Lower lobe of right lung (tissue), 2 donors: ENCODE measurements at places on chromosomes 7 and 10. TPM values are rescaled to one million over a fixed set of nuclear protein-coding genes. Genes with fewer than 3 reads are reported as not detected.

DNA sequence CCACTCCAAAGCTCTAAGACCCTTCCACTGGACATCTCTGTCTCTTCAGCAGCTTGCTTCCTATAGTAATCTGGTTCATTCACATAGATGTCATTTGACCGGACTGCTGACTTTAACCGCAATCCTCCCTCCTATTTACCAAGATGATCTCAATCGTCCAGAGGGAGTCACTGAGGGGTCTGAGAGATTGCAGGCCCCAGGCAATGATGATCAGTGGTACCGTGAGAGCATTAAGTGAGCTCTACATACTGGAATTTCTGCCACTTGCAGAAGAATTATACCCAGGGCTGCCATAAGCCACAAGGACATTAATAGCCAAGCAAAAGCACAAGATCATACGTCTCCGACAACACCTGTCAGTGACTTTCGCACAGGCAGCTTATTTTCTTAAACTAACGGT lies 245.9 kb downstream of the SFMBT2 start:
- H3K4me3 ChIP-seq, result no peak overlapping the region
- no peaks in the 10 kb centered on the region for H3K27me3 ChIP-seq
- no peaks in the 10 kb centered on the region for H3K4me1 ChIP-seq
- DNase-seq, result no peak
- H3K27ac ChIP-seq, result no peak overlapping the region

Gene HELLS
- total RNA-seq, result 2.7 TPM

GRCh38 chr7:25308906-25309705 lies 80.8 kb upstream of the NPVF start:
- H3K27ac ChIP-seq, result no peak overlapping the region
- H3K4me1 ChIP-seq, result no peaks in the 10 kb centered on the region
- no peaks in the 10 kb centered on the region for H3K27me3 ChIP-seq
- no peaks in the 10 kb centered on the region for H3K36me3 ChIP-seq
- no peak overlapping the region for H3K4me3 ChIP-seq

- no peak for DNase-seq
- H3K27ac ChIP-seq, result no peak overlapping the region
- H3K4me3 ChIP-seq, result no peak overlapping the region
- peaks cover 51% of the 10 kb centered on the region for H3K36me3 ChIP-seq
- H3K4me1 ChIP-seq, result peaks cover 2% of the 10 kb centered on the region
Observed at GRCh38 chr7:77382532-77382931, 33.6 kb downstream of the GSAP start.

Gene ANKRD22
- total RNA-seq, result 0.71 TPM

DNA sequence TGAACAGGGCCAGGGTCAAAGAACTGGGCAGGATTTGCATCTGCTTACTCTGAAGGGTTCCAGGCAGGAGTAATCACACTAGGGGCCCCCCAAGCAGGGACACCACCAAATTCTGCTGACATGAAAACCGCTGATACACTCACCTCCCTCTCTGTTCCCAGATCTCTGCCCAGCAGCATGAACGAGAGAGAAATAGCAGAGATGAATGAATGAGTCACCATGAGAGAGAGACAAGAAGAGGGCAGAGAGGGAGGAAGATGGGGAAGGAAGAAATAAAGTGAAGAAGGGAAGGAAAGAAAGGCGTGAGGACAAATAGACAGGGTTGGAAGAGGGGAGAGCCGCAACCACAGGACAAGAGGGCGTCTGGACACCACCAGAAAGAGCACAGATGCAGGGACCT lies 285.9 kb upstream of the NEBL start:
- H3K4me3 ChIP-seq, result no peak overlapping the region
- H3K27me3 ChIP-seq, result no peaks in the 10 kb centered on the region
- no peaks in the 10 kb centered on the region for H3K36me3 ChIP-seq
- no peaks in the 10 kb centered on the region for H3K4me1 ChIP-seq

- H3K36me3 ChIP-seq, result no peaks in the 10 kb centered on the region
- no peaks in the 10 kb centered on the region for H3K4me1 ChIP-seq
- no peak overlapping the region for H3K4me3 ChIP-seq
- no peak for DNase-seq
Observed at GRCh38 chr10:84895541-84895940, 567.2 kb downstream of the CCSER2 start.

DNA sequence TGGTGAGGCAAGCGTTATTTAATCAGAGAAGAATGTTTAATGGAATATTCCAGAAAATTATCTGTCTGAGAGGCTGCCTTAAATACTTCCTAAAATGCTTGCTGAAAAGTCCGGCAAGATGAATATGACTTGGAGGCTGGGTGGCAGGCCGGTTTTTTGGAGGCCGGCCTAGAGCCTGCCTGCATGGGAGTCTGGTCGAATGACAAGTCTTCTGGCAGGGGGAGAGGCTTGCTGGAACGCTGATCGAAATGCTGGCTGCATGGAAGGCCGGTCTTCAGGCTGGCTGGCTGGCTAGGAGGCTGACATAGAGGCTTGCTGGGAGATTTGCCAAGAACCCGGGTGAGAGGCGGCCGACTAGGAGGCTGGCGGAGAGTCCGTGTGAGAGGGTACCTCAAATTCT lies 135.7 kb downstream of the OR13A1 start:
- no peaks in the 10 kb centered on the region for H3K36me3 ChIP-seq
- no peaks in the 10 kb centered on the region for H3K27me3 ChIP-seq
- H3K4me1 ChIP-seq, result no peaks in the 10 kb centered on the region
- no peak overlapping the region for H3K4me3 ChIP-seq
- no peak overlapping the region for H3K27ac ChIP-seq

GRCh38 chr7:55230014-55230413 lies 135.1 kb upstream of the LANCL2 start:
- no peaks in the 10 kb centered on the region for H3K4me1 ChIP-seq
- DNase-seq, result no peak
- no peaks in the 10 kb centered on the region for H3K36me3 ChIP-seq
- H3K27ac ChIP-seq, result no peak overlapping the region
- H3K4me3 ChIP-seq, result no peak overlapping the region

Gene ATG9B
- total RNA-seq, result 0.38 TPM

Gene CHRM2
- total RNA-seq, result 2.8 TPM

DNA sequence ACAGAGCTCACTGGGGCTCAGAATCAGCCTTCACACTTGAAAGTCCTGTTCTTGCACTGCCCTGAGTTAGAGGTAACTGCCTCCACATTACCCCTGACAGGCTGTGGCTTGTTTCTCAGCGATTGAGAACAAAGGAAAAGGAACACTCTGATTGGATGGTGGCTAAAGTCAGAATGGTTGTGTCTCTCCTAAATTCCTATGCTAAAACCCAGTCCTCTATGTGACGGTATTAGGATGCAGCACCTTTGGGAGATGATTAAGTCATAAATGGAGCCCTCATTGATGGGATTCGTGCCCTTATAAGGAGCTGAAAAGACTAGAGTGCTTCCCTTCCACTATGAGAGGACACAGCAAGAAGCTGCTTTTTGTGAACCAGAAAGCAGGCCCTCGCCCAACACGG lies 38.9 kb upstream of the DGKI start:
- H3K36me3 ChIP-seq, result peaks cover 88% of the 10 kb centered on the region
- H3K4me1 ChIP-seq, result no peaks in the 10 kb centered on the region
- no peak overlapping the region for H3K4me3 ChIP-seq
- no peak overlapping the region for H3K27ac ChIP-seq

DNA sequence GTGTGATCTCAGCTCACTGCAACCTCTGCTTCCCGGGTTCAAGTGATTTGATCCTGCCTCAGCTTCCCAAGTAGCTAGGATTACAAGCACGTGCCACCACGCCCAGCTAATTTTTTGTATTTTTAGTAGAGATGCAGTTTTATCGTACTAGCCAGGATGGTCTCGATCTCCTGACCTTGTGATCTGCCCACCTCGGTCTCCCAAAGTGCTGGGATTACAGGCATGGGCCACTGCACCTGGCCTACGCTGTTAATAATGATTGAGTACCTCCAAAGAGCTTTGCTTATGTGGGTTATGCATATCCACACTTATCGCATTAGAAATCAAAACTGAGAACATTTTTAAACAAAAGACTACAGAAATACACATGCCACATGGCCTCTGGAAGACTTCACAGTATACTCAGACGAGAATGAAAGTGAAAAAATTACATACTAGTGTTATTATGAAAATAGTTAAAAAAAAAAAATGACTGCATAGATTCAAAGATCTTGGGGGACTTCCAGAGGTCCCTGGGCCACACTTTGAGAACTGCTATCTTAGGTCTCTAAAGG lies 25.4 kb downstream of the RPP38 start:
- H3K4me1 ChIP-seq, result no peaks in the 10 kb centered on the region
- no peaks in the 10 kb centered on the region for H3K27me3 ChIP-seq
- H3K27ac ChIP-seq, result no peak overlapping the region
- H3K4me3 ChIP-seq, result no peak overlapping the region
- DNase-seq, result no peak
- peaks cover 38% of the 10 kb centered on the region for H3K36me3 ChIP-seq
